Globus pallidus (tissue), 1 donor: ENCODE measurements at places on chromosomes 2 and 18.

DNA sequence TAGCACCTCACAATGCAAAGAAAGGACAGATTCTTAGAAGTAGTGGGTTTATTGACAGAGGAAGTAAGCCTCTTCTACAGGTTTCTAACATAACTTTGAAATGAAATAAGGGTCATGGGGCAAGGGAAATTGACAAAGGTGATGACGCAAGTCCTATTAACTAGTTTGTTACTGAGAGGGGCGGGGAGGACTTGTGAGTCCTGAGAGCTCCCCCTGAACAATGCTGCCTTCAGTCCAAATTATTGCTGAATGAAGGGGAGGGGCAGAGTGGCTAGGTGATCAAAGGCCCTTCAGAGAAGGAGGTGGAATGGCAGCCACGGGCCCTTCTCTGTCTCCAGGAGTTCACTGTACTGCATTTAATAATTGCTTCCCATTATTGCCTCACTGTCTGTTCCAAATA lies 390.0 kb downstream of the MEIS1 start:
- no peak for DNase-seq

GRCh38 chr2:108316033-108316432 lies 27.3 kb downstream of the SULT1C2 start:
- DNase-seq = no peak

DNA sequence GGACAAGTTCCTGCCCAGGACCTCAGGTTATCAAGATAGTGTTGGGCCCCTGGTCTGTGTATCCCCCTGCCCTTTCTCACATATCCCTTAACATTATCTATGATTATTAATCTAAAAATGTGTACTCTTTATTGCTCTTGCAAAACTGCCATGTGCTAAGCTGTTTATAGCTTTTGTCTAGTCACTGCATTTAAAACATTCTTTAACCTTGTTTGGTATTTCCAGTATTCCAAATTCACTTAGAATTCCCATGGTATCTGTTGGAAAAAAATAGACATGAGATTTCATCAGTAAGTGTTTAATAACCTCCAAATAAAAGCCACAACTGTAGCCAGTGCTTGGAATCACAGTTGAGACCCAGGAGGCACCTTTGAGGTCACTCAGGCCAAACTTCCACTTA lies 16.2 kb upstream of the GLS start:
- no peak for DNase-seq

DNA sequence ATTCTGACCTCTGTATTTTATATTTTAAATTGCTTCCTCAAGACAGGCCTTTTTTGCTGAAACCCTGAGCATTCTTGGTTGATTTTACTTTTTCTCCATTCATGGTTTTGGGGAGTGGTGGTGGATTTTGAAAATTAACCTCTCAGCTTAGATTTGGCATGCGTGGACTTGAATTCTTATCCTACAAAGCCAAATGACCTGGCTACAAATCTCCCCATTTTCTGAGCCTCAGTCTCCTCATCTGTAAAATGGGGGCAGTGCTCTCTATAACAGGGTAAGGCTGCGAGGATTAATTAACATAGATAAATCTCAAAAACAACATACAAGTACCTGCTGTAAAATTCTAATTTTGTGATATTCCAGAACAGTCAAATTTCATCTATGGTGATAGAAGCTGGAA lies 103.4 kb upstream of the CDCA7 start:
- no peak for DNase-seq

DNA sequence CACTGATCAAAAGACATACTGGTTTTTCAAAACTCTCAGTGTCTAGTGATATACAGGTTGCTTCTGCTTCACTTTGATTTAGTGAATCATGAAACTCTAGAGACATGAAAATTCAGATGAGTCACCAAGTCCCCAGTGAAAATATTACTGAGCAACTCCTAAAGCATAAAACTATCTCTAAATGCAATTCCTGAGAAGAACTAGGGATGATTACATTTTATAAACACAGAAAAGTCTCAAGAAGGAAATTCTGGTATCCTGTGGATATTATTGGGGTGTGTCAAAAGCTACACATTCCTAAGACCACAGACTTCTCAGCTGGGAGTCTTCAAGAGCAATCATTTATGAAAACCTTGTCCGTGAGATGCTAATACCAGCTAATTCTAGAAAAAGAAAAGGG lies 9.7 kb downstream of the LRRTM4 start:
- no peak for DNase-seq
